ENCODE measurements at places on chromosomes 5 and 9.

GRCh38 chr5:56588636-56589480, 226.5 kb upstream of the MAP3K1 start:
- DNase-seq: no peak

DNA sequence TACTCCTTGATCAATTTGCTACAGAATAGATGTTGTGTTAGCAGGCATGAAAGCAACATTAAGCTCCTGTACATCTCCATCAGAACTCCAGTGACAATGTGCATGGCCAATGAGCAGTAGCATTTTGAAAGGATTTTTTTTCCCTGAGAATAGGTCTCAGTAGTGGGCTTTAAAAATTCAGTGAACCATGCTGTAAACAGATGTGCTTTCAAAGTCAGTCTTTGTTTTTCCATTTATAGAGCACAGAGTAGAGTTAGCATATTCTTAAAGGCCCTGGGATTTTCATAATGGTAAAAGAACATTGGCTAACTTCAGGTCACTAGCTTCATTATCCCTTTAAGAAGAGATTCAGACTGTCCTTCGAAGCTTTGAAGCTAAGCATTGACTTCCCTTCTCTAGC, 150.8 kb downstream of the VPS13A start:
- no peak for DNase-seq

DNA sequence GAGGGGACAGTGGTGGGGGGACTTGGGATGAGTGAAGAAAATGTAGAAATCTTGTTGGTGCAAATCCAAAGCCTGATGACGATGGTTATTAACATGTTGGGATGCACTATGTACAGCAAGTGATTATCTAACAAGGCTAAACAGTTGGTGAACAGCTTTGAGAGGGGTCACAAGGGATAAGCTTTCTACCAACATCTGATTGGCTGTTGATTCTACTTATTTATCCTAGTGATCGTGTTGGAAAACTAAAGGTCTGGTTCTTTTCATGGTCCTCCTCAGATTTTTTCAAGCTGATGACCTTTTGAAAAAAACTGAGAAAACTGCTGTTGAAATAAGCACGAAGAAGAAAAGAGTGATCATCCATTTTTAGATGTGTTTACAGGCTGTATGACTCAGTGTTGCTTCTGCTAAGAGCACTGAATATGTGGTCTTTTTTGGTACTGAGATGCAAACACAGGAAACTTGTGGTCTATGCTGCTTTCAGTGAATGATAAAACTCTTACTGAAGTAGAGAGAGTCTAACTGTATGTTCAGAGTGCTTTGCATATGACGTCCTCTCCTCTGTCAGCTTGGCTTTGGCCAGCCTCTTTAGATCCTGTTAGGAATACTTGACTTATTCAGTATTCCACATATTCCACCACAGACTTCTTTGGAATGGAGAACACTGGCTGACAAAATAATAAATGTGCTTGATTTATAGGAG, 174.8 kb downstream of the SLF1 start:
- peak; percentile 92 for DNase-seq

DNA sequence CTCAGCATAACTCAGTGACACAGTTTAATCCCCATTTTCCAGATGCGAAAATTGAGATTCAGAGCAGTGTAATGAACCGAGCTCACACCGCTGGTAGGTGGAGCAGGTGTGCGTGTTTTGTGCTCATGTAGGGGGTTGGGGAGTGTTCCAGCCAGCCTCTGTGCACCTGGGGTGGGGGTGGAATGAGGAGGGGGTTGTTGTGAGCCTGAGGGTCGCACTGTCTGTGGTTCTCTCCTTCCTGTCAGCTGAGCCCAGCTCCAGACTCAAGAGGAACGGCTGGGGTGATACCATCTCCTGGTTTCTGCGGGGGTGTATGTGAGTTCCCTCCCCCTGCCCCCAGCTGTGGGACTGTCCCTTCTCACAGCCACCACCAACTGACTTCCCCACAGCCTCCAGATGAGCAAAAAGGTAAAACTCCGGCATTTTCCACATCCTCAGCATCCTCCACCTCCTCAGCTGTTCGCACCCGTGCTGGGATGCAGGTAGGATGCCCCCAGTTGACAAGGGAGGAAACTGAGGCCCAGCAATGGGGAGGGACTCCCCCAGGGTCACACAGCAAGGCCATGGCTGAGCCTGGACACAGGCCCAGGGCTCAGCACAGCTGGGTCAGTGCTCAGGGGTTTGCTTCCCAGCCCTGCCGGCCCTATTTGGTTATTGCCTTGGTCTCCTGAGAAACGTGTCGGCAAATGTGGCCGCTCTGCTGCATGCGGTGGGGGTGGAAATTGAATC, 2.1 kb downstream of the SH2D3C start:
- DNase-seq: no peak

GRCh38 chr5:180632768-180633167, 16.6 kb downstream of the FLT4 start:
- DNase-seq: no peak

DNA sequence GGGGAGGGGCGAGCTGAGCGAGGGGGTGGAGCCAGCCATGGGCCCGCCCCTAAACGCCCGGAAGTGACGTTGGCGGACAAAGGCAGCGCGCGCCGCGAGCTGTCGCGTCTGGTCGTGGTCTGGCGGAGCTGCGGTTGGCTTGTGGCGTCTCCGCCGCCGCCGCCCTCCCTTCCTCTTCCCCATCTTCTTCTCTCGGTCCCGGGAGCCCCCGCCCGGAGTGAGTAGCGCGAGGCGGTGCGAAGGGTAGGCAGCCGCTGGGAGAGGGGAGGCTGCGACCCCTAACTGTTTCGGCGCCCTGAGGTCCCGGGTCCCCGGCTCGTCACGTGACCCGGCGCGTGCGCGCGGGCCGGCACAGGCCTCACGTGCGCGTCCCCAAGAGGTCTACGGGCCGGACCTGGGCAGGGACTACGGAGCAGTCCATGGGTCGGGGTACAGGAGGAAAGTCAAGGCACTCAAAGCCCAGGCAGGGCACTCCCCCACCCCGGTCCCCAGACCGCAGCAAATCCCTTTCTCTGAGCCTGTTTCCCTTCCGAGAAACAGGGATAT, at the start of gene NTMT1:
NTMT1 (plus strand) TSS at position 85 of the 546 bp plus-strand sequence. CDS start 6,541 bp downstream, outside the sequence.
- peak; percentile 89 for DNase-seq

- no peak for DNase-seq
Measured at GRCh38 chr5:153594785-153595184, 104.3 kb downstream of the GRIA1 start.

- no peak for DNase-seq
Measured at GRCh38 chr5:139210585-139210984, 12.4 kb upstream of the SIL1 start.

DNA sequence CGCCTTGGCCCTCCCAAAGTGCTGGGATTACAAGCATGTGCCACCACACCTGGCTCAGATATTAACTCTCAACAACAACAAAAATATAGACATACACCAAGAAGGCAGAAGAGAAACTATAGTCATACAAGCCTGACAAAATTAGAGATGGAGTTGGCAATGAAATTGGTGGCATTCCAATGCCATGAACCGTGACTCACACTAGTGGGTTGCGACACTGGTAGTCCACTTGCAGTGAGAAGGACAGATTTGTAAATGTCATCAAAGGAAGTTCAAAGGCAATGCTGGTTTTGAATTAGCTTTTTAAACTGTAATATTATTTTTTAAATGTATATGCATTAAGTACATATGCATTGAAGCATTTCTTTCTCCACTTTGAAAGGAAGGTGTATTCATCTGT, 8.5 kb upstream of the DNAJC25 start:
- DNase-seq: peak; percentile 67

GRCh38 chr9:114448706-114449105, 56.6 kb downstream of the WHRN start:
- peak; percentile 16 for DNase-seq

DNA sequence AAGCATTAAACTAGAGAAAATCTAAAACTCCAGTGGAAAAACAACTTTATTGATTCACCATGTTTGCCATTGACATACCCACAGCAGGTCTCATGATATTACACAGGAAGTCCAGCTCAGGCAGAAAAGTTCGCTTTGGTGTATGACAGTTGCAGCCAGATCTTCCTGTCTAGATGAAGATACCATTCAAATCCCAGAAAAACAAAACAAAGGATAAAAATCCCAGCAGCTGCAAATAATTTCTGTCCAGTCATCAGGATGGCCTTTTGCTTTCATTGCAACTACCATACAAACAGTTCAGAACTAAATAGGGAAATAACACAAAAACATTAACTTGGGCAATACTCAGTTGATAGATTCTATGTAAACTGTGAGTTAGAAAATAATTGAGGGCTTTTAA, 136.0 kb upstream of the NREP start:
- DNase-seq: peak; percentile 4

- no peak for DNase-seq
Measured at GRCh38 chr5:29800752-29801151, 1392.7 kb upstream of the CDH6 start.

DNA sequence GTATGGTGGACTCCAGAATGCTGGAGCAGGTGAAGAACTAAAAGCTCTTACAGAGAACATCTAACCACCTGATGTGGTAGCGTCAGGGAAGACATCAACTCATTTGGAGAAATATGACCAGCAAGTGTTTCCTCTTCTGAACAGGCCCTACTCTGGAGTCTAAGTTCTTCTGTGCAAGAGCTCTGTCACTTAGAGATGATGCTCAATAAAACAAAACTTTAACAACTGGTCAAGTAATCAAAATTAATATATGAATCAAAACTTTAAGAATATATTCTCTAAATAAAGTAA, 85.8 kb downstream of the CYFIP2 start:
- DNase-seq: no peak

- DNase-seq: peak; percentile 71
Measured at GRCh38 chr5:923281-923873, 30.7 kb downstream of the TRIP13 start.

- DNase-seq: no peak
Measured at GRCh38 chr5:159851053-159851452, 65.2 kb upstream of the ADRA1B start.

- no peak for DNase-seq
Measured at GRCh38 chr9:6922680-6923079, 164.9 kb downstream of the KDM4C start.

- DNase-seq: peak; percentile 2
Measured at GRCh38 chr9:95907794-95908193, 32.3 kb downstream of the ERCC6L2 start.

GRCh38 chr9:7293091-7293490, 506.5 kb downstream of the DMAC1 start:
- no peak for DNase-seq

- no peak for DNase-seq
Measured at GRCh38 chr5:2137444-2138050, 254.8 kb upstream of the IRX4 start.
